ENCODE measurements at places on chromosomes 6 and 20.

GRCh38 chr6:48961781-48962415 lies 501.2 kb downstream of the MMUT start:
- no peak for DNase-seq

GRCh38 chr20:61257611-61258010 lies 5.5 kb downstream of the CDH4 start:
- DNase-seq: no peak

DNA sequence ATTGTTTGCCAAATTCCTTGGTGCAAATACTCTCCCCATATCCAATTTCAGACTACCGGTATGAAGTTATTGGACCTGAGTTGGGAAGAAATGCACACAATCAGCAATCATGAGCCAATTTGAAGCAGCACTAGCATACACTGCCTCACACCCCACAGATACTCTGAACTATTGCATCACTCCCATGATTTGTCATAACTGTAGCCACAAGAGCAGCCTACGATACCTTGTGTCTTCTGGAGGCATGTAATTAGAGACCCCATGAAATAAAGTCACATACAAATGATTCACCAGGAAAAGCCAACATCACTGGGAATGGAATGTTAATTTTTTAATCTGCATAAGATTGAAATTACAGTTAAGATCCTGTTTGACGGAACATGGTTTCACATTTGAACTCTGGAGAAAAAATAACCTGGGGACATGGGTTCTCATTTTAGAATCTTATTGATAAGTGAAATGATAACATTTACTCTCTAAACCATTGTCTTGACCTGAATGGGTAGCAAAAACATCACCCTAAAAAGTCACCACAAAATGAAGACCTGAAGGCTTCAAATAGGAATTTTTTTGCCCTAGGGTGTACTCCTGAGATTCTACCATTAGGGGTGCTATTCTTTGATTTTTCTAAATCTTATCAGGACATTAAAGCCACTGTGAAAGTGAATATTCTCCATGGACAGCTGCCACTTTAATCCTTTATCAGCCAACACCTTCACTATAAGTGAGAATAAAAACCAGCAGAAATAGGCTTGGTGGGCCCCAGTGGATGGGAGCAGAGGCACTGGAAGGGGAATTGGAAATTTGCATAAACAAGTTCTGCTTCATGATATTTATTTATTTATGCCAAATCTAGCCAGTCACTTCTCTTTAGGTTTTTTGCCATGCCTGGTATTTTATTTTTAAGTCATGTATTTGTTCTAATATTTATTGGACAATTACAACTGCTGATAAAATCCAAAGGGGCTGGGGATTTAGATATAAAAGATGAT lies 34.5 kb upstream of the HBS1L start:
- DNase-seq: peak; percentile 18

DNA sequence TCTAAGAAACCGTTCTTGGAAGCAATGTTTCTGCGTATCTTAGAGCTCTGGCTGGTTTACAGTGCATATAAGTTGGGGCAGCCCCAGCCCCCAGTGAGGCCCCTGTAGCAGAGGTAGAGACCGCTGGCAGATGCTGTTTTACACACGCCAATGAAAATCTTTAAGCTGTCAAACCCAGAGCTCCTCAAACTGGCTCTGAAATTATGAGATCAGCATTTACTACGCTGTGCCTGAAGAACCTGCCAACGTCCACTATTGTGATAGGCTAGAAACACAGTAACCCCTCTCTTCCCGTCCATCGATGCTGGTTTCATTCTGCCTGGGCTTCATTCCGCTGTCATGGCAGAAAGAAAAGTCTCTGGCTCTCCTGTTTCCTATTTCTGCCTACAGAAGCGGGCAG lies 160.6 kb downstream of the SMOC2 start:
- no peak for DNase-seq

DNA sequence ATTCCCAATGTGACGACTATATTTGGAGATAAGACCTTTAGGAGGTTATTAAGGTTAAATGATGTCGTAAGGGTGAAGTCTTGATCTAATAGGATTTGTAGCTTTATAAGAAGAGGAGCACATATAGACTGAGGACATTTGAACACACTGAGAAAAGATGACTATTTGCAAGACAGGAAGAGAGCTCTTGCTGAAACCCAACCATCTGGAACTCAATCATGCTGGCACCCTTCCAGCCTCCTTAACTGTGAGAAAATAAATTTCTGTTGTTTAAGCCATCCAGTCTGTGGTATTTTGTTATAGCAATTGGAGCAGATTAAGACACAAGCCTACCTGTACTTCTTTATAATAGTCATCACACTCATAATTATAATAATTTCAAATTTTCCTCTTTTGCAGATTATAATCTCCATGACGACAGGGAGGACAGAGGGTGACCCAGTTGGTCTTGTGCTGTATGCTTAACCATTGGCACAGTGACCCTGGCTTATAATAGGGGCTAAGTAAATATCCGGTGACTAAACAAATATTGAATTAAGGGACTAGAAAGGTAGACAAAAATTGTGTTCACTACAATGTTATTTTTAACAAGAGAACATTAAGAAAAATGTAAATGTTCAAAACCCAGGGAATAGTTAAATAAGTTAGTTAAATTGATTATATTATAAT lies 206.4 kb upstream of the HDDC2 start:
- no peak for DNase-seq

GRCh38 chr6:84282550-84282949 lies 55.1 kb upstream of the CEP162 start:
- DNase-seq: no peak

- DNase-seq: no peak
Measured at GRCh38 chr6:89214197-89214596, 3.0 kb downstream of the GABRR1 start.

DNA sequence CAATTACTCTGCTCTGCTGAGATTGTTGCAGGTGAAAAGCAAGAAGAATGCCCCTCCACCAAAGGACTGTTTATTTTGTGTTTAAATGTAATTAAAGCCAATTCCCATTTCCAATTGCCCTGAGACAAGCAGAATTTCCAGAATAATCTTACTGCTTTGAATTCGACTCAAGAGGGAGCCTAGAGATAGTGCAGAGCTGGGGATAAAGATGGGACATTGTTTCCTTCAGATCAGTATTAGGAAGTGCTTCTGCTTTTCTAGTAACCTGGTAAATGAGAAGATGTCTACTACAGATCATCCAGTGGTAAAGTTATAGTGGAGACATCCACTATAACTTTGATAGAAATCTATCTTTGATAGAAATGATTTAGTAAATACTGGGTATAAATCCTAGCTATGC lies 326.9 kb downstream of the UBE3D start:
- DNase-seq: no peak

- DNase-seq: no peak
Measured at GRCh38 chr6:43963203-43963602, 164.0 kb downstream of the MRPL14 start.

GRCh38 chr20:53576586-53577318 lies 16.9 kb downstream of the ZNF217 start:
- DNase-seq: no peak

DNA sequence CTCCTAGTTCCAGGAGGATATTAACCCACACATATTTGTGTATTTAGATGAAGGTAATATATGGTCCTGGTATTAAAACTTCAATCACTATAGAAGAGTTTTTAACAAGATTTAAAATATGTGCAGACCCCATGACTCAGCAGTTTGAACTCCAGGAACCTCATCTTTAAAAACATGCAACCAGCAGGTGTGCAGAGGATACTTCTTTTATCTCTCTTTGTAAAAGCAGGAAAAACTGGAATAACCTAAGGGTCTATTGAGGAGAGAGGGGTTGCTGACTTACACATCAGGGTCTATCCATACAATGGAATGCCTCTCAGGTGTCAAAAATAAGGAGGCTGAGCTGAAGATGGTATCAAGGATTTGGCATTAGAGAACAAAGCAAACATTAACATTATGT lies 36.9 kb upstream of the TFAP2C start:
- no peak for DNase-seq

DNA sequence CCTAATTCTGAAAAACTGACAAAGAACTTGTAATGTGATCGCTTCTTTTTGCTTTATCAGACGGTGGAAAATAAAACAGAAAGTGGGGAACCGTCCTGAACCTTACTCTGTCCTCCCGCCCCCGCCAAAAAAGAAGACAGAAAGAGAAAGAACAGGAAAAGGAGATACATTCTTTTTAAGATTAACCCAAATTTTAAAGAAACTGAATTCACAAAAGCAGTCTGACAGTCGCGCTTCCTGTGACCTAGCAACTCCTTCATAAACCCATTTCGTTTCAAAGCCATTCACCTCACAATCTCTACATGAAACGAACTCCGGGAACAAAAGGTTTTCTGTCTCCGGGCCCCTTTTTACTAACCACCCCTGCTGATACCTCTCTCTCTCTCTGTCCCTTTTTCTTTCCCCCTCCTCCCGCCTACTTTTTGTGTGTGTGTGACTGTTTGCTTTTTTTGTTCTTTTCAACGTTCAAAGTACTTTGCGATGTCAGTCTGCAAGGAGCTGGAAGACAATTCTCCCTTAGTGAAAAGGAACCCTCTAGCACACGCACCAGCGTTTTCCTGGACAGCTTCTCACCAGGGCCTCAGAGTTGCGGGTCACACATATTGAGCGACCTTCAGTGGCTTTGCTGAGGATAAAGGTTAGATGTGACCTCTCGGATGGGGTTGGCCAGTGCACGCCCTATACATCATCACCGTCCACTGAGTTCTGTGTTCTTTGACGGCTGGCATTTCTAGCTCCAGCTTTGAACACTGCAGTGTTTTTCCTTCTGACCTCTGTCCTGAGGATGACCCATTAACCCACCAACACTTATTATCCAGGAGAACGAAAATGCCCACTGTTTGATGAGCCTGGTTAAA lies 530 bp upstream of the NEDD9 start:
- no peak for DNase-seq

DNA sequence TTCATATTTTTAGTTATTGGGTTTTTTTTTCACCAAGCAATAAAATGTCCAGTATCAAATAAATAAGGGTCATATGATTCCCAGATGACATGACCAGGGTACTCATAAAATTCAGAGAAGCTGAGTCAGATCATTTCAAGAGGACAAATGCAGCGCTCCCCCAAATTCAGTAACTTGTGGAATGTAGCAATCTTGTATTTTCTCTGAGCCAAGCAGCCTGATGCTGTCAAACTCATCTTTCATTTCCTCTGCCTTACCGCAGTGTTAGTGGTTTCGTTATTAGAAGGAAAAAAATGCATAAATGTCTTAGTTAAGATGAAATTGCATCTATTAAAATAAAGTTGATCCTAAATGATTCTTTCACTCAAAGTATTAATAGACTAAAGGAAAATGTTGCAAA lies 57.8 kb upstream of the EDN1 start:
- DNase-seq: no peak

- no peak for DNase-seq
Measured at GRCh38 chr6:2714111-2714895, 36.4 kb downstream of the MYLK4 start.

DNA sequence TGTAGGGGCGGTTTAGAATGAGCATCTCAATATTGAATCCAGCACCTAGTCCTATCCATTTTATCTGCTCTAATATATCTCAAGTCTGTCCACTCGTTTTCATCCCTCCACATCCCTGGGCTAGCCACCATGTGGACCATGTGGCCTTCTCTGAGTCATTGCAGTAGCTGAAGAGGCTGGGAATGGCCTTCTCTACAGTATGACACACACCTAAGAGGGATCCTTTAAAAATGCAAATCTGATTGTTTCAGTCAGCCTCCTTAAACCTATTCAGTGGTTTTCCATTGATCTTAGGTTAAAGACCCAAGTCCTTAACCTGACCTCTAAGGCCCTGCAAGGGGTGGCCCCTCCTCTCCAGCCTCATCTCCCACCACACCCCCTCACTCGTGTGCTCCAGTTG lies 9.4 kb downstream of the RING1 start:
- no peak for DNase-seq

DNA sequence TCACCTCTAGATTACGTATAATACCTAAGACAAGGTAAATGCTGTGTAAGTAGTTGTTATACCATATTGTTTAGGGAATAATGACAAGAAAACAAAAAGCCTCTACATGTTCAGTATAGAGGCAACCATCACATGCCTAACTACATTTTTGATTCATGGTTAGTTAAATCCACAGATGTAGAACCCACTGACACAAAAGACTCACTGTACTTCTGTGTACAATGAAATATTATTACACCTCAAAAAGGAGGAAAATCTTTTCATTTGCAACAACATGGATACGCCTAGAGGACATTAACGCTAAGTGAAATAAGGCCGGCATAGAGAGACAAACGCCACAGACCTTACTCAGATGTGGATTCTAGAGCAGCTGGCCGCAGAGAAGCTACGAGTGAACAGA lies 50.5 kb downstream of the NINL start:
- no peak for DNase-seq

DNA sequence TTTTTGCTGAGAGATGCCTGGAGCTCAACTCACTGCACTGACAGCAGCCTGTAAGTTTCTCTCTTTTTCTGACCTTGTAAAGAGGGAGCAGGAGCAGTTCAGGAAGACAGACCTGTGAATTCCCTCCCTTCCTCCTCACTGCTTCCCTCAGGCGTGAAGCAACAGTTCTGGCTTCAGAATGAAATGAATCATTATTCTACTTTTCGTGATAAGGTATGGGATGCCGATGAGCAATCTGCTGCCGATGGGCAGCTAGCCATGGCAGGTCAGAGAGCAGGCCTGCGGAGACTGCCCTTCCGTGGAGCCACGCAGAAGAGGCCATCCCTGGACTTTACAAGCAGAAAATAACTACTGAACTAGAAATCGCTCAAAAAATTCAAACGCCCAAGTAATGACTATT lies 426.5 kb upstream of the RNF217 start:
- no peak for DNase-seq

- no peak for DNase-seq
Measured at GRCh38 chr6:34491091-34491430, 25.2 kb downstream of the PACSIN1 start.

GRCh38 chr20:61918548-61918947 lies 147.1 kb downstream of the TAF4 start:
- no peak for DNase-seq

DNA sequence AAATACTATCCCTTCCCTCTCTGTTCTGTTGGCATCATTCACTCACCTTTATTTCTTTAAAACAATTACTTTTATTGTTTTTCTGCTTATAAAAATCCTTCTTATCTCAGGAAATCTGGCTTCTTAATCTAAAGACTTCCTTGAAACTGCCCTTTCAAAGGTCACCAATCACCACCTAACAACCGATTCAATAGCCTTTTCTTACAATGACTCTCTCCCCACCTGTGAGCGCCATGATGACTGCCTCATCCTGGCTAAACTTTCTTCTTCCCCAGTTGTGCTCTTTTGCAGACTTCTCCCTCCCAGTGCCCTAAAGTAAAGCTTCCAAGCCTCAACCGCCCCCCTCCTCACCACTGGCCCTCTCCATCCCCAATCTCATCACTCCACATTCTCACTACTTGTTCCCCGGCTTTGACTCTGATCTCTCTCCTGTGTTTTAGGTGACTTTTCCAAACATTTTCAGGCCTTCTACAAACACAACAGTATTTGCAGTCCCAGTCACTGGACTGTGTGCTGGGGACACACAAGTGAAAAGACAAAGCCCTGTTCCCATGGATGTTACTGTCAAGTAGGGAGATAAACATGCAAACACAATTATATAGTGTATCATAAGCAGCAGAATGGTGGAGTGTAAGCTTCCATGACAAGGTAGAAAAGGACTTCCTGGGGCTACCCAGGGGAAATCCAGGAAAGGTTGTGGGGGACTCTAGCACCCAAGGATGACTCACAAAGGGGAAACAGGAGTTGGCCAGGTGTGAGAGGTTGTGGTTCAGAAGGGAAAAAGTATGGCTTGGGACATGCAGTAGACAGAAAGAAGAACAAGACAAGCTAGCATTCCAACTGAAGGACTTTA lies 12.8 kb downstream of the NHSL1 start:
- DNase-seq: no peak

GRCh38 chr6:42046464-42047212 lies 3.7 kb upstream of the TAF8 start:
- DNase-seq: no peak
